ENCODE measurements at places on chromosomes 16 and 17.

DNA sequence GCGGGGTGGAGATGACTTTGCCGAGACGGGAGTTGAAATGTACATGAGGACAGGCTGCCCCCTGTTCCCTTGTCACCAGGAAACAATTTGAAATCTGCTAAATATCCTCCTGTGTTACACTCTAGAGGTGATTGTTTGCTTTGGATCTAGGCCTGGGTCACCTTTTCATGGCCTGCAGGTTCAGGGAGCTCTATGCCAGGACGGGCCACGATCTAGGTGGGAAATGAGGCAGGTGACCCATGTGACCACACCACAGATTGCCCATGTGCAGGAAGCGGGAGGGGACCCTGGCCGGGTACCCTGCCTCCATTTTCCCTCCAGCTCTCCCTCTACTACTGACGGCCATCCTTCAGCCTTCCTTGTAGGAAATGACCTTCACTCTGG, 43.4 kb downstream of the MEAK7 start:
- no peak for DNase-seq

DNA sequence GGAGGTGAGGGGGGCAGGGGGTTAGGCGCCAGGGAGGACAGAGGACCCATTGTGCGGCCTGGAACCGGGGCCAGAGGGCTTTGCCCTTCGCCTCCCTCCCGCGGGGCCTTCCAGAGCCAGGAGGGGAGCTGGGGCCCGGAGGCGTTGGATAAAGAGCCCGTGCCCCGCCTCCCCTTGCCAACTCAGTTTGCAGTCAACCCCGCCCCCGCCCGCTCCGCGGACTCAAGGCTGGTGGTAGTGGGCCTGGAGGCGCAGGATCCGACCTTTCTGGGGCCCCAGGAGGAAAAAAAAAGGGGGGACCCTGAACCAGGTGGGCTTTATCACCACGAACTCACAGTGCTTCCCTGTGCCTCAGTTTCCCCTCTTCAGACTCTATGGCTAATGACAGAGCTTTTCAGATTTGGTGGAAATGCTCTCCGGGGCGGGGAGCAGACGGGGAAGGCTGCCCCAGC, 2.0 kb upstream of the SPHK1 start:
- DNase-seq: no peak

- no peak for DNase-seq
Measured at GRCh38 chr17:44642834-44643233, 13.4 kb upstream of the MEIOC start.

- no peak for DNase-seq
Measured at GRCh38 chr17:43125967-43126910, 1.1 kb upstream of the BRCA1 start.

DNA sequence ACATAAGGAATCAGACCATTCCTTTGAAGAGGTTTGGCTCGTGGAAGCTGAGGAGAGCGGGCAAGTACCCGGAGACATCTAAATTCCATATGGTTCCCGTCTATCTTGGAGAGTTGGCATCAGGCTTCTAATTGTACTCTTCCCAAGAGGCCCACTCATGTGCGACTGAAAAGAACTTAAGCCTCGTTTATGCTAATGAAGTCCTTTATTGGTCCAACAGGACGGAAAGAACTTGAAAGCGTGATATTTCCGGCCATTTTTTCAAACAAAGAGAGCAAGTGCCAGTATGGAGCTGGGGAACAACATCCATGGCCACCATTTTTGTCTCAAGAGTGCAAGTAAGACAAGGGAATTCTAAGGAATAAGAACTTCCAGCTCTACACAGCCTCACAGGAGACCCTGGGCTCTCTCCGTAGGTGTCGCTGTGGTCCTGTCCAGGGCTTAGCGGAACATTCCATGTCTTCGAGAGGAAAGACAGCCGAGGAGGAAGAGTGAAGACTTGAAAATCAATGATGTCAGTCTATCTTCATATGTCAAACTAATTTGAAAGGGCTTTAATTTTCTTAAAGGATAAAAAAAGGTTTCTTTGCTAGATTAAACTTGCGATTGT, 566.0 kb upstream of the PSMD7 start:
- DNase-seq: no peak

- no peak for DNase-seq
Measured at GRCh38 chr16:83366228-83366627, 441.6 kb upstream of the HSBP1 start.

GRCh38 chr17:37737081-37737480, 7.8 kb downstream of the HNF1B start:
- DNase-seq: no peak

DNA sequence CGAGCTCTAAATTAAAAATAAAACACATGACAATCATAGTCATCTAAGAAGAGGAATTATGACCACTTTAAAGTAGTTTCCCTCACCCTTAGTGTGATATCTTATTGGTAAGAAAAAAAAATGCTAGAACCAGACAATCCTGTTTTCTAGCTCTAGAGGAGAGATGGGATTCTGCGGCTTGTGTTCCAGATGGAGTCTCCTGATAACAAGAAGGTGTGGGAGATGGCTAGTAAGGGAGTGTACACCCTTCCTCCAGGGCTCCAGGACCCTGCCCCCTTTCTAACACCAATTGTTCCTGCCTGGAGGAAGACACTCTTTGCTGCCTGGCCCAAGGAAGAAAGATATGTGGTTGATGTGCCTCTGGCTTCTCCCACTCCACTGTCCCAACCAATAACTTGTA, 68.8 kb upstream of the FBXO47 start:
- no peak for DNase-seq

- DNase-seq: no peak
Measured at GRCh38 chr16:22220714-22221113, 14.6 kb downstream of the EEF2K start.

GRCh38 chr16:11372073-11372828, 27.0 kb downstream of the RMI2 start:
- DNase-seq: no peak

DNA sequence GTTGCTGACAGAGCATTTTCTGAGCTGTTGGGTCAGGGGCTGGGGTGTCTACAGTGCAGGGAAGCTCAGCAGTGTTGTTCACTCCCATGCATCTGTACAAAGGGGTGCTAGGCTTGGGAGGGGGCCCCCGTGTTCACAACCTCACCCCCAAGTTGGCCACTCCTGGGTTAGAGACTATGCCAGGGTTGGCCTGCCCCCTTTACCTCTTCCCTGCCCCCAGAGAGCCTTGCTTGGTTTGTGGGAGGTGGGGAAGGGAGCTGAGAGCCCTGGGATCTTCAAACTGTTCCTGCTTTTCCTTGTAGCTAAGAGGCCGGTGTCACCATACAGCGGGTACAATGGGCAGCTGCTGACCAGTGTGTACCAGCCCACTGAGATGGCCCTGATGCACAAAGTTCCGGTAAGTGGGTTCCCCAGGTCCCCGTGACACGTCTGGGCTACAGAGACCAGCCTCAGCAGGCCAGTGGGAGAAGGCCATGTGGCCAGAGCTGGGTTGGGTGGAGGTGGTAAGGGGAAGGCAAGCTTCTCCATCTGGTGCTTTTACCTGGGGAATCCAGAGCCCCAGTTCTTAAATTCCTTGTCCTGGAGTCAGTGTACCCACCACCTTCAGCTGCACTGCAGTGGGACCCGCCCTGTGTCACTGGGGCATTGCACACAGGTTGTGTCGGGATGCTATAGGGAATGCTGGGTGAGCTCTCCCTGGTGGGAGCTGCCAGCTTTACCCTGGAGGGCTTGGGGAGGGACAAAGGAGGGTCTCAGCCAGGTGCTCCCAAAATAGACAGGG, 11.8 kb downstream of the GPRC5C start:
- DNase-seq: no peak

DNA sequence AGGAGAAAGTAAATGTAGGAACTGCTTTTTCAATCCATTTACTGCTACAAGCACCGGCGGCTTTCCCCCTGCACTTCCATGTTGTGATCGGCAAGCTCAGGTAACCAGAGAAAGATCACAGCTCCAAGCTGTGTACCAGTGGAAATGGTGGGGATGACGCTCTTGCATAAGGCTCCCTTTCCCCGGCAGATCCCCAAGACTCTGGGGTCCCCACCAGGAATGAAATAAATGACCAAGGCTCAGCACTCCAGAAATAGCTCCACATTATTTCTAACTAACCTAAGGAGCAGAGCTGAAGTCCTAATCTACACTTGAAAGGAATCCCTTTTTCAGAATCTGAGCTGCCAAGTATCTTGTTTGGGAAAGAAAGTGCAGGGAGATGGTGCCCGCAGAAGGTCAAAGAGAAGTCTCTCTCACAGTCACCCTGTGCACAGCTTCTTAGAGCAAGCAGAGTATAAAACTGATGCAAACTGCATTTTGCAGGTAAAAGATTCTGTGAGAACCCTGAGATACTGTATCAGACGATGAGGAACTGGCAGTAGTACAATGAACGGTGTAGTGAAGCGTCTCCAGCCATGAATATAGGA, 11.1 kb downstream of the GRB2 start:
- no peak for DNase-seq

DNA sequence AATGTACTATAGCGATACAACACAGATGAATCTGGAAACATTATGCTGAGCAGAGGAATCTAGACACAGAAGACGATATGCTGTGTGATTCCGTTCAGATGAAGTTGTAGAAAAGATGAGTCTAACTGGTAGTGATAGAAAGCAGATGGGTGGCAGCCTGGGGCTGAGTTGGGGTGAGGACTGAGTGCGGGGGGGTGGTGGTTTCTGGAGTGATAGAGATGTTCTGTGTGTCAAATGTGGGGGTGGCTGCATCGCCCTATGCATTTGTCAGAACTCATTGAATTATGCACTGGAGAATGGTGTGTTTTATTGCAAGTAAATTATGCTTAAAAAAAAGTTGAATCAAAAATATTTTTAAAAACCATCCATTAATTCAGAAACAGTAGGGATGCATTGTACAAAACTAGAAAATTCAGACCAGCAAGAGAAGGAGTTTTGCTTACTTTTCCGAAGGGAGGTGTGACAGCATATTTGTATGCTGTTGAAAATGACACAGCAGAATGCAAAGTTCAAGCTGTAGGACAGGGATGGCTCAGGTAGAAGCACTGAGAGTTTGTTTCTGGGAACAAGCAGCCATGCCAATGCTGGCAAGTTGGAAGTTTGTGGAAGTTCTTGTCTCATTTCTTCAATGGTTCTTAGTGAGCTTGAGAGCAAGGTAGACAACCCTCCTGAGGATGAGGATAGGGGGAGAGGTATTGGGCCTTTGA, 13.0 kb upstream of the DRG2 start:
- DNase-seq: no peak

DNA sequence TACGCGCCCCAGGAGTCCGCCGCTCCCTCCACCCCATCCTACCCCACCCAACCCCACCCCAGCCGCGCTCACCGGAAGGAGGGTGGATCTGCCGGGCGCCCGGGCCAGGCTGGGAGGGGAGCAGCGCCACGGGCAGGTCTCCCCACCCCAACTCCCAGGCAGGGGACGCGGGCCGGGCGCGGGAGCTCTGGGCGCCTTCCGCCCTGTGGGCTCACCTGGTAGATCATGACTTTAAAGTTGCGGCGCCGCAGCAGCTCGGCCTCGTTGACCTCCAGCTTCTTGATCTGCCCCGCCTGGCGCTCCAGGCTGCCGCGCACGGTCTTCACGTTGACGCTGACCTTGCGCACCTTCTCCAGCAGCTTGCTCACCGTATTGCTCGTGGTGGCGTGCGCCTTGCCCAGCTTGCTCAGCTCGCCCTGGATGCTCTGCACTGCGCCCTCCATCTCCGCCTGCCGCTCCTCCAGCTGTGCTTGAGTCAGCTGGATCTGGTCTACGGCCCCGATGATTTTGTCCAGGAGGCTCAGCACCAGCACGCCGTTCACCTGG, 571 bp downstream of the CAVIN1 start:
- no peak for DNase-seq

- DNase-seq: no peak
Measured at GRCh38 chr16:19745286-19746010, 27.4 kb downstream of the IQCK start.

All from NCI-H510A (cell line).